ENCODE measurements at places on chromosomes 5 and 9.

- DNase-seq = no peak
These were observed 120.8 kb upstream of the ZNF608 start for GRCh38 chr5:124867137-124867704.

- DNase-seq = no peak
These were observed 480.2 kb downstream of the CAAP1 start for GRCh38 chr9:26412446-26412845.

DNA sequence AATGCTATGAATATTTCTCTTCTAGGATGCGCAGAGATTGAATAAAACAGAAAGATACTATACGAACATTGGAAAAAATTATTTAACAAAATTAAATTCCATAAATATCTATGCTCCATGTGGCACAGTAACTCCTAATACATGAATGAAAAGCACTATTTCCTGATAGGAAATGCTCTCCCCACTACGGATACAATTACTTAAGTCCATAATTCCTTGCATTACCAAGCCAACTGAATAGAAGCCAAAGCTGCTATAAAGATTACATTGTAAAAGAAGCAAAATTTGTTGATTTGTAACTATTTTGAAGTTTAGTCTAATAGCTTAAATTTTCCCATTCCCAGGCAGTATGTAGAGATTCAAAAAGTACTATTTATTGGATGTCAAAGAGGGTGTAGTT lies 61.8 kb upstream of the SNX2 start:
- DNase-seq = no peak

DNA sequence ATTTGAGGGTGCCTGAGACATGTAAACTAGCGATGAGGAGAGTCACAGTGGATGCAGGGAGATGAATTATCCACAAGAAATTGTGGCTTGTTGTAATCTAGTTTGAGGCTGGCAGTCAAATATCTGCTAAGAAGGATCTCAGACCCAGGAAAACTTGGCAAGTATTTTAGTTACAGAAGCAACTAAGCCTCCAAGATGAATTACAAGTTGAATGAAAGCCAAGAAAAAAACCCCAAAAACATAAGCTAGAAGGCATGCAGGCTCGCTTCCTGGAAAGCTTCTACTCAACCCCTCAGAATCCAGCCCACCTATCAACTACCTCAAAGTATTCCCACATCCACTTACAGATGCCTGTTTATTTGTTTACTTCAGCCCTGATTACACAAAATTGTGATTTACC lies 696.9 kb downstream of the MAT2B start:
- no peak for DNase-seq

GRCh38 chr5:72550595-72550994 lies 43.4 kb upstream of the ZNF366 start:
- DNase-seq = no peak

- DNase-seq = no peak
These were observed 175.6 kb downstream of the CD180 start for GRCh38 chr5:67021031-67021430.

GRCh38 chr9:114114364-114114763 lies 15.3 kb upstream of the KIF12 start:
- no peak for DNase-seq

GRCh38 chr9:27362447-27363210 lies 65.7 kb upstream of the EQTN start:
- DNase-seq = no peak

GRCh38 chr5:57724836-57725235 lies 242.2 kb upstream of the ACTBL2 start:
- no peak for DNase-seq

GRCh38 chr9:93264338-93265125 lies 80.6 kb downstream of the WNK2 start:
- DNase-seq = no peak

GRCh38 chr9:3794635-3795034 lies 268.8 kb upstream of the RFX3 start:
- DNase-seq = no peak

DNA sequence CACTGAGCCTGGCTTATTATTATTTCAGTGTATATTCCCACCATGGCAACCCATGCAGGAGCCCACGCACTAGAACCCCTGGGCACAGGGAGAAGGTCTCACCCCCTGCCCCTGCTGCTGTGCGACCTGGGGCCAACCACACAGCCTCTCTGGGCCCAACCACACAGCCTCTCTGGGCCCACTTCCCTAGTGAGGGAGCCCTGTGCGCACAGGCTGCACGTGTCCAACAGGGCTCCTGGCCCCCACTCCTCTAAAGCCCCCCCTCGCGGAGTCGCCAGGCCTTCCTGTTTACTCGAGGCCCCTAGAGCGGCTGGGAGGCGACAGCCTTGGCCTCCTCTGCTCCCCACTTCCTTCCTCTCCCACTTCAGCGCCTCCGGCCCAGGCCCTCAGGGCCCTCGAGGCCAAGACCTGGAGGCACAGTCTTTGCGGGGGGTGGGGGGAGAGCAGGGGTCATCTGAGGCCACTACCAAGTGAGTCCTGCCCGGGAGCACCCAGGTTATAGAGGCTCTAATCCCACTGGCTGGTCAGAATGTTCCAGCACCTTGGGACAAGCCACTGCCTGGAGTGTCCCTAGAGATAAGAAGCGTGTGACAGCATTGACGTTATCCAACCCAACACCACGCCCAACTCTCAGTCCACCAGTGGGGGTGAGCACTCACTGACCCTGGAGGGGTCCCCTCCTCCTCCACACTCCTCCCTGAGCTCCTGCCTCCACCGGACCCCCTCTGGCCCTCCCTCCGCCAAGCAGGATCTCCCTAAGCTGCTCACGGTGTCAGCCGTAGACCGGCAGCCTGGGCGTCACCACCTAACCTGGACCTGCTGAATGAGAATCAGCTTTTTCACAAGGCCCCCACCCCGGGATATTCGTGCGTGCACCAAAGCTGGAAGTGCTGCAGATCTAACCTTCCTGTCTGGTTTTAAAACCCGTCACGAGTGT lies 7.9 kb upstream of the ENG start:
- DNase-seq = no peak

GRCh38 chr9:131033269-131034224 lies 24.6 kb downstream of the LAMC3 start:
- no peak for DNase-seq

GRCh38 chr5:118793091-118793490 lies 195.3 kb downstream of the DTWD2 start:
- no peak for DNase-seq

DNA sequence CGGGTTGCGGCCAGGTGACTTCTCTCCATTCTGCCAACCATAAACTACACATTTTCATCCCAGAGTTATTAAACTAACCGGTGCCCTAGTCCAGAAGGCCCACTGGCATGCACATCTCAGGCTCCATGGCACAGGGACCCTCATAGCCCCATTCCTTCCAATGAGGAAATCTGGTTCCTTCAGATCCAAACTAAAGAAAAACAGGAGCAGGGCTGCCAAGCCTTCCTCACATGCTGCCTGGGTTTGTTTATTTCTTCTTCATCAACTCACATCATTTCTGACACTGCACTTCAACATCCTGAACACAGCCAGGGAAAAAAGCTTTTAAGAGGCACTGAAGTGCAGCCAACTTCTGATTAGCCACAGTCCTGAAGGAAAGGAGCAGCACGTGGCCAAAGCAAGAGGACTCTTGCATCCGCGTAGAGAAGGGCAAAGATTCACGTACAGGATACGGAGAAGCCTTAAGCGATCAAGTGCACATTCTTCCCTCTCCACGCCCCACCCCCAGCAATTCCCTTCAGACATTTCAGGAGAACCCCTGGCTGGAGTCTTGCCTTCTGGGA lies 22.5 kb downstream of the LHFPL2 start:
- DNase-seq = no peak

GRCh38 chr5:35248843-35249780 lies 18.8 kb upstream of the PRLR start:
- DNase-seq = no peak

GRCh38 chr9:130824643-130825350 lies 10.3 kb upstream of the ABL1 start:
- peak; percentile 82 for DNase-seq

DNA sequence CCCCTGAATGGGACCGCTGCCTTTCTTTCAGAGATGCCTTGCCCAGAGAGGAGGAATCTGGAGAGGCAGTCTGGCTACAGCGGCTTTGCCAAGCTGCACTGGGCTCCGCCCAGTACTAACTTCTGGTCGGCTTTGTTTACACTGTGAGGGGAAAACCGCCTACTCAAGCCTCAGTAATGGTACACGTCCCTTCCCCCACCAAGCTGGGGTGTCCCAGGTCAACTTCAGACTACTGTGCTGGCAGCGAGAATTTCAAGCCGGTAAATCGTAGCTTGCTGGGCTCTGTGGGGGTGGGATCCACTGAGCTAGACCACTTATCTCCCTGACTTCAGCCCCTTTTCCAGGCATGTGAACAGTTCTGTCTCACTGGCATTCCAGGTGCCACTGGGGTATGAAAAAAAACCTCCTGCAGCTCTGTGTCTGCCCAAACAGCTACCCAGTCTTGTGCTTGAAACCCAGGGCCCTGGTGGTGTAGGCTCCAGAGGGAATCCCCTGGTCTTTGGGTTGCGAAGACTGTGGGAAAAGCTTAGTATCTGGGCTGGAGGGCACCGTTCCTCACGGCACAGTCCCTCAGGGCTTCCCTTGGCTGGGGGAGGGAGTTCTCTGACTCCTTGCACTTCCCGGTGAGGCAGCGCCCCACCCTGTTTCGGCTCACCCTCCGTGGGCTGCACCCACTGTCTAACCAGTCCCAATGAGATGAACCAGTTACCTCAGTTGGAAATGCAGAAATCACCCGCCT lies 171.2 kb downstream of the CWC27 start:
- DNase-seq = no peak

- DNase-seq = no peak
These were observed 23.2 kb upstream of the TERT start for GRCh38 chr5:1317921-1318565.

DNA sequence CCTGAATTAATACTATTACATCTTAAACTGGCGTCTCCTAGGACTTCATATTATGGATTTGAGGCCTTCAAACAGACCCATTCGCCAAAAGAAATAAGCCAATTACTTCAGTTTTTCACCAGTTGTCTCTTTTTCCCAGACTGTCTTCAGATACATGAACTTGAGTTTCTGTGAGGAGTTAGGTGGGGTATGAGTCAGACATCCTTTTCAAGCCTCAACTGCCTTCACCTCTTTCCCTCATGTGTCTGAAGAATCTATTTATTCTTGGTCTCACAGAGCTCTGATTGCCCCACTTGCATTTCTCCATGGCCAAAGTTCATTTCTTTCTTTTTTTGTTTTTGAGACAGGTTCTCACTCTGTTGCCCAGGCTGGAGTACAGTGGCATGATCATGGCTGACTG lies 12.5 kb downstream of the WNT8A start:
- DNase-seq = no peak

- DNase-seq = no peak
These were observed 35.0 kb downstream of the TGFBR1 start for GRCh38 chr9:99139868-99140267.

DNA sequence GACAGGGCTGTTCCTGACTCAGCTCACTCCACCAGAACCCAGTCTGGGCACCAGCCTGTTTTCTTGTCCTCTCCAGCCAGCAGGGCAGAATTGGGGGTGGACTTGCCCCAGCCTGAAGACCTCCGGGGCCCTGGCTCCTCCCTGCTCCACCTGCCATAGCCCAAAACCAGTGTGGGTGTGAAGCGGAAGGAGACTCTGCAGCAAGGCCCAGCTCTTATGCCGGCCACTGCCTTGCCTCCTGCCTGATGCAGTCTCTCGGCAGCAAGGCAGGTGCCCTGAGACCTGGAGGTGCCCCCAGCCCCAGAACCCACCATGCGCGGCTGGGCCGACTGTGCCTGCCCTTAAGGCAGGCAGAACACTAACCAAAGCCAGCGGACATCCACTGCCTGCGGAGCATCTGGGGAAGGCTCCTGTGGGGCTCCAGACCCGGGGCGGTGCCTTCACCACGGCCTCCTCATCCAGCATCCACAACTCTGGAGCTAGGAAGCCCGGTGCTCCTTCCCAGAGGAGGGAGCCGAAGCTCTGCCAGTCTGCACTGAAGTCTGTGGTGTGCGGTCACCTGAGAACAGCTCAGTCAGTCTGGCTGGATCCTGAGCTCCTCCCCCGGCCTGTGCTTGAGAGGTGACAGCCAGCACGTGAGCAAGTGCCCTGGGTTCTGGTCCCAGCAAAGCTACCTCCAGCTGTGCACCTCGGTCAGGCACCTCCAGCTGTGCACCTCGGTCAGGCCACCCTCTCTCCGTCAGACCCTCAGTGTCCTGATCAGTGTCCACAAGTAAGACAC lies 116.7 kb downstream of the ADAMTS2 start:
- peak; percentile 22 for DNase-seq

GRCh38 chr9:40913096-40913719 lies 215.3 kb downstream of the FOXD4L6 start:
- no peak for DNase-seq

GRCh38 chr9:137275588-137276472 lies 1.7 kb upstream of the TOR4A start:
- no peak for DNase-seq

DNA sequence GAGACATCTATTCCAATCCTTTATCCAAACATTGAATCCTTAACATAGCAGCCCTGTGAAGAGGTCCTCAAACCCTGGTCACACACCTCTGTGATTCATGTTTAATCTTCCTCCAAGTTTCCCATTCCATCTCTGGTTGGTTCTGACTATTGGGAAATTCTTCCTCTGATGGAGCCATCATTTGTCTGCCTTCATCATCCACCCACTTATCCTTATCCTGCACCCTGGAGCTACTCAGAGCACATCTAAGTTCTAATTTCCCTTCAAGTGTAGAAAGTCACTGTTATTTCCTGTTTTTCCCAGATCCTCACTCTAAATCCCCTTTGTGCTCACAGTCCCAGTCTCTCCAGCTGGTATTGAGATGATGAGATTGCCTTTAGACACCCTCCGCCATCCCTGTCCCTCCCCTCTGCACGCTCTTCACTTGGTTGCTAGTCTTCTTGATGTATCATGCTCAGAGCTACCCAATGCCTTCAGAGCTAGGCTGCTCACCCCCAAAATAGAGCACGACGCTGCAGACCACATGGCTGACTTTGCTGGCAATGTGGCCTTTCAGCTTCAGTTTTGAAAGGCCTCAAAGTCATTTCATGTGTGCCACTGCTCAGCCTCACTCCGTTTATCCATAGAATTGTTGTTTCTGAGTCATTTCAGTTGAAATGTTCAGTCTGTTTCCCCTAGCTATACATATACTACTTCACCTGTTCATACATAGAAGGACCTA lies 154.3 kb downstream of the PALM2AKAP2 start:
- no peak for DNase-seq

- DNase-seq = no peak
These were observed 5.1 kb upstream of the TOR4A start for GRCh38 chr9:137272241-137273094.

Measured in left renal pelvis (tissue), 4 donors.